Vagina (tissue), 2 donors: ENCODE measurements at places on chromosomes 6 and 20. TPM values are rescaled to one million over a fixed set of nuclear protein-coding genes. Genes with fewer than 3 reads are reported as not detected.
A peak's percentile ranks its signal among the peaks of the same experiment; 100 is the strongest.

Gene TP53TG5
- total RNA-seq = not detected

Gene PMEPA1
- 11.3 TPM for total RNA-seq

- peak; percentile 29 for DNase-seq
Observed at GRCh38 chr6:40352527-40353170, 234.5 kb downstream of the LRFN2 start.

DNA sequence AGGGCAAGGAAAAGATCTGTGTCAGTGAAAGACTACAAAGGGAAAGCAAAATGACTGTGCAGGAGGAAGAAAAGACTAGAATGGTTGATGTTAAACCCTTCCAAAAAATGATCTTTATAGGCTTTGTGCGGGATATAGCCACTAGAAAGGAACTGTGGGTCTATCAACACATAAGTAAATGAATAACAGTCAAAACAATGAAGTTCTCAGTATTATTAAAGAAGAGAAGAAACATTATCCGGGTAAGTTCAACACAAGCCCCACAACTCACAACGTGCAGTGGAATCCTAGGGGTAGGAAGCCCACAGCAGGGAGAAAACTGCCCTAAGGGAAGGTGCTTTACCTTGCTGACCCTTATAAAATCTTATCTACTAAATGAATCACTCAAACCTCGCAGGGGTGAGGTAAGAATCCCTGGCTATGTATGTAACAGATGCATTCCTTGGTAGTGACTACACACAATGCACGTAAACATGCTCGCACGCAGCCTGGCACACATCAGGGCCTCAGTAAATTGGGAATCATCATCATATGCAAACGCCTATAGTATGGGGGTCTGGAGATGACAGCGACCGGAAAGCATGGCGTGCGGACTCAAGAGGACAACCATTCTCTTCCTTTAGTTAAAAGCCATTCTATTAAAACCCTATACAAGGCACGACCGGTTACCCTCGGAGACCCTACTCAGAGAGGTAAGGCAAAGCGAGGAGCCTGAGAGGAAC, 11.3 kb downstream of the TFAP2A start:
- DNase-seq = no peak
